NCI-H1048 (cell line): ENCODE measurements at places on chromosomes 6 and 20.

DNA sequence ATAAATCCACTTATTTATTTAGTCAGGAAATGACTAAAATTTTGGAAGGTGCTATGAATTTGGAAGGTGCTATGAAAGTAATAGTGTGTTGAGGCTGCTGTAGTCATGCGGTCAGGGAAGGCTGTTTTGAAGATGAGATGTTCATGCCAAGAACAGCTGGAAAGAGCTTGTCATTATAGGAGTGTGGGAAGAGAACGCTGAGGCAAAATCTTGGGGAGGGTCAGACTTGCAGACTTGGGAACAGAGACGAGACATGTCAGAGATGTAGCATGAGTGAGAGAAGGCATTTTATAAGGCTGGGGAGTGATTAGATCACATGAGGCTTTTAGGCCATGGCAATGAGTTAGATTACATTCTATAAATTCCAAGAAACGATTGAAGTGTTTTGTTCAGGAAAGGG is 124.0 kb upstream of the B3GAT2 start:
- no peak for DNase-seq

GRCh38 chr6:108897371-108897770 is 49.1 kb downstream of the ARMC2 start:
- no peak for DNase-seq

DNA sequence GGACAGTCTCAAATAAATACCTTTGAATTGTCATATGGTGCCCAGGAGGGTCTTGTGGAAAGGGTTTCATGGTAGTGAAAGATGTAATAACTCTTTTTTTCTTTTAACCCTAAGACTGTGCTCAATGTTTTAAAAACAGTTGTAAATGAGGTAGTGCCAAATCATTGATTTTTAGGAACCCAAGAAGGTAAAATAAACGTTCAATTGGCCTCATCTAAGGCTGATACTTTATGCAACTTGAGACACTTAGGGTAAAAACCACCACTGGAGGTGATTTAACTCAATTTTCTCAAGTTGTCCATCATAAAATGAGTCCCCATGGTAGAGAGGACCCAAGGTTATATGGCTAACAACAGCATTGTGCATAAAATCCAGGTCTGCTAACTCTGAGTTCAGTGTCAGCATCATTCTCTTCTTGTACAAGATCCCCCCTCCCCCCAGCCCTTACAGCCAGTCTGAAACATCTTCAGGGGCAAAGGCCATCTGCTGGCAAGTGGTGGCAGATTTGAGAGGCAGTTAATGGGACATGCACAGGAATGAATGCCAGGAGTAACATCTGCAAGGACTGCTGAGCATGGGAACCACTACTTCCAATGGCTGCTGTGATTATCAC is 244.4 kb downstream of the GMPR start:
- DNase-seq: no peak

- no peak for DNase-seq
Observed at GRCh38 chr6:41315943-41316620, 19.3 kb upstream of the NCR2 start.

DNA sequence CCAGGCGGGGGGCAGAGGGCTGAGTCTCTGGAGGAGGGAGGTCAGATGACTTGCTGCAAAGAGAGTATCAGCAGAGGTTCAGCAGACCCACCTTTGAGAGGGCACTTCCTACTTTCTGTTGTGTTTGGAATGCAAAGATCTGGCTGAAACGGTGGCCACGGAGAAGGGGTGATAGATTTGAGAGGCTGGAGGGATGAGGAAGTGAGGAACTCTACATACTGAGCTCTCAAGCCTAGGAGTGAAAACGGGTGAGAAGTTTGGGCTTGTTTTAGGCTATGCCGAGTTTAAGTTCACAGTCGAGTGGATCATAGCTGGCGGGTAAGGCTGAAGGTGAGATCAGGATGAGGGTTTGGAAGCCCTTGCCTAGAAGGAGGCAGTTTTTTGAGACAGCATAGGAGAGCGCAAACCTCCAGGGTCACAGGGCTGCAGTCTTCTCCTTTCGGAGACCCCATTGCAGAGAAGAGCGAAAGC is 477 bp upstream of the ITPA start:
- no peak for DNase-seq

GRCh38 chr6:112881828-112882780 is 535.0 kb downstream of the RFPL4B start:
- no peak for DNase-seq

DNA sequence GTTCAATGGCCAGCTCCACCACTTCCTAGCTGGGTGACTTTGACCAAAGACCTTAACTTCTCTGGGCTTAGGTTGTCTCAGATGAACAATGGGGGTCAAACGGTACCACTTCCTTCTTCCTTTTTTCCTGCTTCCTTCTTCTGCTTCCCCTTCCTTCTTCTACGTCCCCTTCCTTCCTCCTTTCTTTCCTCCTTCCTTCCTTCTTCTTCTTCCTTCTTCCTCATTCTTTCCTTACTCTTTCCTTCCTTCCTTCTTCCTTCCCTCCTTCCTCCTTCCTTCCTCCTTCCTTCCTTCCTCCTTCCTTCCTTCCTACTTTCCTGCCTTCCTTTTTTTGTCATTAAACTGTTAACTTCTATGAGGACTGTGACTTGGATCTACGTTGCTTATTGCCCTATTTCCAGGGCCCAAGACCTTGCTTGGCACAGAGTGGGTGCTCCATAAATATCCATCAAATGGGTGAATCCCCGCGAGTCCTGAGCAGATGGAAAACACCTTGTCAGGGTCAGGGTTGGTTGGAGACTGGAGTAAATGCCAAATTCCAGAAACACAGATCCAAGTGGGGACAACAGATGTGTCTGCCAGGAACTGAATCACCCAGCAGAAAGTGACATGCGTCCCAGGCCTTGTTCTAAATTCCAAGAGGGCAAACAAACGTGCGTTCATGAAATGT is 243.3 kb downstream of the PREX1 start:
- no peak for DNase-seq

- no peak for DNase-seq
Observed at GRCh38 chr6:6633898-6634734, 45.6 kb downstream of the LY86 start.
